Activated CD4-positive, alpha-beta T cell treated with anti-CD3 and anti-CD28 coated beads, Interleukin-2, amount 50 U/mL, for 24 hours (primary cell): ENCODE measurements at places on chromosomes 6 and 20.

GRCh38 chr6:110813338-110814101, 1.7 kb downstream of the CDK19 start:
- no peak for DNase-seq

DNA sequence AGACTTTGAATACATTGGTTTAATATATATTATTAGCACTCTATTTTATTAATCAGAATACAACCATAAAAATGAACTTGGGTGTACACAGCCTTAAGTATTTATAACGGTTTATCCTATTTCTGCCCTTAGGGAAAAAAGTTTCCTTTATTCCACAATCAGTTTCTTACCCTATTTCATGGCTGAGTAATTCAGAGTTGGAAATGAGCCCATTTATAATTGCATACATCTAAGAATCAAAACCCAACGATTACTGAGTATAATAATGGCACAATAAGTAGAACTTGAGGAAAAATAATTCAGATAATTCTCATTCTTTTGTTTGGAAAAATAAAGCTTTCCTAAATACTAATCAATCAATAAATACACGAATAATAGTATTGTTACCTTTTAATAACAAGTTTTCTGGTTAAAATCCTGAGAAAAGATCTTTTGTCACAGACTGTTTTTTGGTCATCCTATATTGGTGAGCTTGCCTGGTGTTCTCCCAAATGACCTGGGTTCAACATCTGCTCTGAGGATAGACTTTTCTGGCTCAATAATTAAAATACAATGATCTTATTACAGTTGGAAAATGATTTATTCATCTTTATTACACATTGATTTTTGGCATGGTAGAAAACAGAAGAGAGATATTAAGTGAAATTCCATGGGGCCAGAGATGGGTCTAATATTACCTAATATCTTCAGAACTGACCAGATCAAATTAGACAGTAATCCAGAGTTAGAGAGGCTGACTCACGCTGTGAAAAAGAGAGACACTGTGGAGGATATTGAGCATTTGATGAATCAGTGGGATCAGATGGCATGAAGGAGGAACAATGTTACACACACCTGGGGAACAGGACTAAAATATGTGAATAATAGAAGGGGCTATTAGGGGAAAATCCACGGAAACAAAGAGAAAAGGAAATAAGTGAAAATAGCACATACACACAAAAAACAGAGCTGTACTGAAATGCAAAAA, 162.1 kb upstream of the TBX18 start:
- DNase-seq = no peak

- DNase-seq = no peak
Measured at GRCh38 chr20:62959998-62960436, 7.5 kb downstream of the SLC17A9 start.

- DNase-seq = no peak
Measured at GRCh38 chr6:133779916-133780695, 108.8 kb upstream of the TCF21 start.

DNA sequence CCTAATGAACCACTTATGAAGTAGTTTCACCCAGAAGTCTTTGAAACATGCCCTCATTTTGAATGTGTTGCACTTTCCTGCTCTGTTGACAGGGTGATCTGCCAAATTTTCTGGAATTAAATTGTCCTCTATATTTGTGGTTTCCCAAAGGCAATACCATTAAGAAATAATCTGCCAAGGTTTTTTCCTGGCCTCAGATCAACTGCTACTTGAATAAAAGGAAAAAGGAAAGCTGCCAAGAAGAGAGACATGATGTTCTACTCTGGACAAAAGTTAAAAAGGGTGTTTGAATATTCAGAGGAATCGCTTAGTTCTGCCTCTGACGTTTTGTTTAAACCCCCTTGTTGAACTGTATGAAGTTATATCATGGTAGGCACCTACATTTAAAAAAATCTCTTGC, 37.4 kb upstream of the ARMH2 start:
- DNase-seq = no peak
